ENCODE measurements at places on chromosomes 16 and 17.

GRCh38 chr16:56589141-56590039 is at the start of gene MT3:
Gene MT3 (plus strand): TSS chr16:56589528. CDS start chr16:56589591, 63 bp downstream.
- no peak for DNase-seq

GRCh38 chr17:18070861-18071340 is 16.8 kb upstream of the DRG2 start:
- no peak for DNase-seq

DNA sequence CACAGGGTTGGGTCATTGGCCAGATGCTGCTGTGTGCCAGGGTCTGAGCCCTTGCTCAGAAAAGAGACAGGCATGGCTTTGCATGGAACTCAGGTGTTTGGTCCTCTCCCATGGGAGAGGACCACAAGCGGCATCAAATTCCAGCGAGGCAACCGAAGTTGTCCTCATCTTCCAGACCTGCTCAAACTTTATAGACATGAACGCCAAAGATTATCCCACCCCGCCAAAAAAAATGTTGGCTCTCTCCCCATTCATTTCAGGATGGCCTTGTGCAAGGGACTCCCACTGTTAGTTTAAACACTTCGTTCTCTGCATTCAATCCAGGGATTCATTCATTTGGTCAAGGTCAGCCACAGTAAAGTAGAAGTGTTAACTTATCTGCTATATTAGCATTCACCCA is 360.8 kb upstream of the ZFHX3 start:
- no peak for DNase-seq

GRCh38 chr16:89031715-89032659 is 55.0 kb upstream of the CBFA2T3 start:
- DNase-seq: peak; percentile 42

GRCh38 chr17:8956465-8956902 is 9.0 kb downstream of the PIK3R5 start:
- no peak for DNase-seq

DNA sequence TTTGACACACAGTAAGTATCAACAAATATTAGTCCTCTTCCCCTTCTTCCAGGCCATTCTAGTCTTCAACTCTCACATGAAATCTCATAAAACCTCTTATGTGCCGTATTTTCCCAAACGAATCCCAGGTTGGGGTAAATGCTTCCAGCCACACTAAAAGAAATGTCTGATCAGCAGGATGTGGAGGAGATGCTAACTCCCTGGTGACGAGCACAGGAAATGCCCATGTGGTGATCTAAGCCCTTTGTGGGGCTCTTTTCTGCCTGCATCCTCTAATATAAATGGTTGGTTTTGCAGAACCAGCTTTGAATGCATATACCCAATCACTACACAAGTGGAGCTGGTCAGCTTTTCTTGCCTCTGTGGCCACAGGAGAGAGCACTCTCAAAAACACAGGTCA is 498.2 kb upstream of the ERCC4 start:
- DNase-seq: no peak

GRCh38 chr17:17557796-17558195 is 33.7 kb downstream of the PEMT start:
- no peak for DNase-seq

DNA sequence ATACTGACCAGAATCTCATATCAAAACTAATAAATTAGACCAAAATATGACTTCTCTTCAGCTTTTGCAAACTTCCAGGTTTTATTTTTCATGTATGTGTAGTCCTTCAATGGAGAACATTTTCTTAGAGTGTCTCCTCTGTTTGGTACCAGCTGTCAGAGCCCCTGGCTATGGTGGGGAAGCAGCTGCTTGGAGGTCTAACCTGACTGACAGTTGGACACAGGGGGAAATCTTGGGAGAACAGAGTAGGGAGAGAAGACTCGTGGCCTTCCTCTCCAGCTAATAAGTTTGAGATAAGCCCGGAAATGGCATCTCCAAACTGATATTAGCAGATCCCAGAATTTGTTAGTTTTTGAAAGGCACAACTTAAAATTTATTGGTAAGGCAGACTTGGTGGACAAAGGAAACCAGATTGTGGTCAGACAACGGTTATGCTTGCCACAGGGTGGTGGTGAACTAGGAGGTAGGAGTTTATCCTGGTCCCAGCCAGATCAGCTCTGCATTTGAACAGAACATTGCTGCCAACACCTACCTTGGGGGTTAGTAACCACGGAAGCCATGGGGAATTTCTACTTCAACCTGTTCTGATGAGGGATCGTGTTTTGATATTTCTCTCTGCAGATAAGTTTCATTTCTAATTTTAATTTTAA is 39.2 kb upstream of the IRX3 start:
- DNase-seq: no peak

DNA sequence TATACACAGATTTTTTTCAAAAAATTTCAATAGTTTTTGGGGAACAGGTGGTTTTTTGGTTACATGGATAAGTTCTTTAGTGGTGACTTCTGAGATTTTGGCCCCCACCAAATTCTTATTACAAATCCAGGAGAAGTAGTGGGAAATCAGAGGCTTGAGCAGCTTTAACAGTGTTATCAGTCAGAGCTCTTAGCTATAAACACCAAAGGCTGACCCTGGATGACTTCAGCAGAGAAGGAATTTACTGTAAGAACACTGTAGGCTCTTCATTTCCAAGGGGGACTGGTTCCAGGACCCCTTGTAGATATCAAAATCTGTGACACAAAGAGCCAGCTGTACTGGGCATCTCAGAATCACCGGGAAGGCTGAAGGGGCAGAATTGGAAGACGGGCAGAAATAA is 17.8 kb downstream of the MPHOSPH6 start:
- DNase-seq: no peak

DNA sequence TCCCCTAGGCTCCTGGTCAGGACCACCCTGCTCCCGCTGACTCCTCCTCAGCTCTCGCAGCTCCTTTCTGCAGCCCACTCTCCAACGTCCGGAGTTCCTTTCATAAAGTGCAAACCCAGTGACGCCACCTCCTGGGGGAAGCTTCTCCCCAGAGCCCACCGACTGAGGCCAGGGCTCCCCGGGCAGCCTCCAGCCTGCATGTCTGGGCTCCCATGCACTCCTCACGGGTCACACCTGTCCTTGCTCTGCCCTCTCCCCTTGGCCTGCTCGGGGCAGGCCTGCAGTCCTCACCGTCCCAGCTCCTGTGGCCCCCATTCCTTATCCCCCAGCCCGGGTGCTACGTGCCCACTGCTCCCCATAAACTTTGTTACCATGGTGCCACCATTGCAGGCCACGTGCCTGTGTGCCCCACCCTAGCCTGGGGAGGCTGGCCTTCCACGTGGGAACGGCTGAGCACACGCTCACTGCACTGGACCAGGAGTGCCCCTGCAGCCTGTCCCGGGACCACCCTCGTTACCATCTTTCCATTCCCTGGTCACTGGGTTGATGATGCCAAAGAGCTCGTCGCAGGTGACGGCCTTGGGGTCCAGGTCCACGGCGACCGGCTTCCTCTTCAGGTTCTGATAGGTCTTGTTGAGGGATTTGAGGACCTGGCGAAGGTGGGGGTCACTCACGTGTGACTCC is 84.9 kb downstream of the DNAH17 start:
- no peak for DNase-seq

DNA sequence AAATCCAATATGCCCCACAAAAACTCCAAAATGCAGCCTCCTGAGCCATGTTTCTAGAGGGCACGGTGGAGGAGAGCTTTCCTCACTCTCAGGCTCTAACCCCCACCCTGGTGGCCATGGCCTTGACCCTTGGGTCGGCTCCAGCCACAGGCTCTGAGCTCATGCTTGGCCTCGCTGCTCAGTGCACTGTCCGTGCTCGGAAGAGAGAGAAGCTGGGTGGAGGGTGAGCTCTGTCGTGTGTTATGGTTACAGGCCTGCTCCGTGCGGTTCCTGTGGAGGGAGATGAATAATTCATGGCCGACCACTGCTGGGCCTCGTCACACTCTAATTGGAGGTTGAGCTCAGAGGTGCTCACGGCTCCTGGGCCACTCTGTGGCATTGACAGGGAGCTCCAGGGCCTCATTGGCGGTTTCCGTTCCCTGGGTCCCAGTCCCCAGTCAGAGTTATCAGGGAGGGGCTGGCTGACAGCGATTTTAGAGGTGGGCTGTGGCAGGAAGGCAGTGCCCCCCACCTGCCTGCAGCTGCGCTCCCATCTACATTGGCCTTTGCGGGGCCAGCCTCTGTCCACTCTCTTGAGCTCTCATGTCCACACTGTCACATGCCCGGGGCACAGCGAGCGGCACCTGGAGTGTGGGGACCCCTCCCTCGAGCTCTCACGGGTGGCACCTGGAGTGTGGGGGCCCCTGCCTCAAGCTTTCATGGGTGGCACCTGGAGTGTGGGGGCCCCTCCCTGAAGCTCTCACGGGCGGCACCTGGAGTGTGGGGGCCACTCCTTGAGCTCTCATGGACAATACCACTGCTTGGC is 24.9 kb downstream of the ACSF3 start:
- no peak for DNase-seq

DNA sequence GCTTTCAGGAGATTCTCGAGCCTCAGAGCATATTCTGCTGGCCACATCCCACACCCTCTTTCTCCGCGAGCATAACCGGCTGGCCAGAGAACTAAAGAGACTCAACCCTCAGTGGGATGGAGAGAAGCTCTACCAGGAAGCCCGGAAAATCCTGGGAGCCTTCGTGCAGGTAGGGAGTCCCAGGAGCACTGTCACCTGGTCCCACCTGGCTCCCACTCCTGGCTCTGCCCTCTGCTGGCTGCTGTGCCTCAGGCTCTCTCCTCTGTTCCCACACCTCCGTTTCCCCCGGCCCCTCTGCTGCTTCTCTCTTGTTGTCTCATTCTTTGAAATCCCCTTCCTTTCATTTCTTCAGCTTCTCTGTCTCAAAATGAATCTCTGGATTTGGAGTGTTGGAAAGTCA is 16.4 kb downstream of the LPO start:
- no peak for DNase-seq

- DNase-seq: no peak
These were observed 253.6 kb downstream of the CDH13 start for GRCh38 chr16:82880346-82880745.

DNA sequence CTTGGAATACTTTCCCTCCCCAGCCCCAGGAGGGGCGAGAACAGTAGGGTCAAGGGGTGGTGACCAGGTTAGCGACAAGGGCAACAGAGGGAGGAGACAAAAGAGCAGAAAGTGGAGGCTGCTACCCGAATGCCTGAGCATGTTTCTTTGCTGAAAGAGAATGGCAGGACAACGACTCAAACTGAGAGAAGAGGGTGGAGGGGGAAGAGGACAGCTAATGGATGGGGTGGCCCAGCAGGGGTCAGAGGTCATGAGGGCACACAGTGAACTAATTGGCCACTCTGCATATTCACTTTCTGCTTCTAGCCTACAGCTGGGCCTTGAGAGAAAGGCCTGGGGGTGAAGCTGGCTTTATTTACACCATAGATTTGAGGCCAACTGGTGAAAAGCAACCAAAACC is 19.1 kb upstream of the DDX52 start:
- no peak for DNase-seq

DNA sequence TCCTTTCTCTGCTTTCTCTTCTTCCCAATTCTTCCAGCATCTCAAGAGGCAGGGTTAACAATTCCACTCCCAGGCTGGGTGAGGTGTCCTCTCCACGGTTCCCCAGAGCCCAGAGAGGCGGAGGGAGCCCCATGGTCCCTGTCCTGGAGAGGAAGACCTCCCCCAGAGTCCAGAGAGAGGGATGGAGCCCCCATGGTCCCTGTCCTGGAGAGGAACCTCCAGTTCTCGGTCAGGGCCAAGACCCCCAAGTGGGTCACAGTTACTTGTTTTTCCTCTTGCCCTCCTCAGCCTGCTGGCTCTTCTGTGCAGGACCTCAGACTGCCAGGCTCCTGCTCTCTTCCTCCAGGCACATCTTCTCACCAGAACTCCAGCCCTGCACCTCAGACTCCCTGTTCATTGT is 135.2 kb downstream of the RPTOR start:
- no peak for DNase-seq

GRCh38 chr16:8798535-8799157 is 1.0 kb downstream of the PMM2 start:
- DNase-seq: no peak

DNA sequence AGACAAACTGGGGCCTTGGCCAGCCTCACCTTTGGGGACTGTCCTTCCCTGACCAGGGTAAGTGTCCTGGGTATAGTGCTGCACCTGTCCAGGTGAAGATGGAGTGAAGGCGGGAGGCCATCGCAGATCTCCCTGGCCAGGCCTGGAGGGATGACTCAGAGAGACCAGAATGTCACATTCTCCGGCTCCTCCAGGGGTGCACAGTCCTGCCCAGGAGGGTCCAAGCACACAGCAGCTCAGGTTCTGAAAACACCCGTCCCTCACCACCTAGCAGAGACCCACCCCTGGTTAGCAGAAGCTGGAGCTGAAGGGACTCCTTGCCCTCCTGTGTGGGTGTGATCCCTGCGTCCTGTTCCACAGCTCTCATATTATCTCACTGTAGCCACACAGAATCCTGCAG is 21.9 kb downstream of the FA2H start:
- DNase-seq: no peak

- DNase-seq: no peak
These were observed 21.2 kb downstream of the SEC14L1 start for GRCh38 chr17:77161953-77162352.

- DNase-seq: no peak
These were observed 30.7 kb upstream of the CDRT4 start for GRCh38 chr17:15498107-15498506.

DNA sequence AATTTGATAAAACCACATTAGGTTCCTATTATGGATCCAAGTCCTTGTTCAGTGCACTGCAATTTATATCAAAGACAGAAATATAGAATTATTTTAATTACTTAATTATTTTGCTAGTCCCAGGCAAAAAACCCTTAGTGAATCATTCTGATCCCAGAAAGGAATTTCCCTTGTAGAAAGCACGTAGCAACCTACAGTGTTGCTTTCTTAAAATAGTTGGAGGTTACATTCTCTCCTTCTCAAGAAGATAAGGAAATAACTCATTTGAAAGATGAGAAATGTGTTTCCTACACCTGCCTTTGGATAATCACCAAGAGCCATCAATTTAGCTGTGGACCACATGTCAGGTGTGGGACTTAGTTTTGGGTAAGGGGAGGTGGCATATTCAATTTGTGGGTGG is 434.9 kb downstream of the SHISA9 start:
- DNase-seq: no peak

DNA sequence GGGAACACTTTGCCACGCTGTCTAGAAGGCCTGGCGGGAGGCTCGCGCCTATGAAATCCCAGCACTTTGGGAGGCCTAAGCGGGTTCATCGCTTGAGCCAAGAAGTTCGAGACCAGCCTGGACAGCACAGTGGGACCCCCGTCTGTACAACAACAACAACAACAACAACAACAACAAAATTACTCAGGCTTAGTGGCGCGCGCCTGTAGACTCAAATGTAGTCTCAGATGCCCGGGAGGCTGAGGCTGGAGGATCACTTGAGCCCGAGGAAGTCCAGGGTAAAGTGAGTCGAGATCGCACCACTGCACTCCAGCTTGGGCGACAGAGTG is 297 bp upstream of the SLFN13 start:
- no peak for DNase-seq

- no peak for DNase-seq
These were observed 593 bp downstream of the SLC38A7 start for GRCh38 chr16:58684001-58684353.

Data from stimulated activated CD4-positive, alpha-beta T cell treated with anti-CD3 and anti-CD28 coated beads, Interleukin-12 subunit alpha, Interleukin-12 subunit beta, amount 100 ng/mL, for 48 hours (primary cell).